ENCODE measurements at places on chromosomes 16 and 17.

GRCh38 chr17:41689497-41690299 is 1.0 kb downstream of the EIF1 start:
- no peak for DNase-seq

GRCh38 chr17:80254396-80255251 is 6.0 kb upstream of the RNF213 start:
- peak; percentile 66 for DNase-seq

- no peak for DNase-seq
These were observed 3.1 kb upstream of the SOX9 start for GRCh38 chr17:72117535-72118334.

DNA sequence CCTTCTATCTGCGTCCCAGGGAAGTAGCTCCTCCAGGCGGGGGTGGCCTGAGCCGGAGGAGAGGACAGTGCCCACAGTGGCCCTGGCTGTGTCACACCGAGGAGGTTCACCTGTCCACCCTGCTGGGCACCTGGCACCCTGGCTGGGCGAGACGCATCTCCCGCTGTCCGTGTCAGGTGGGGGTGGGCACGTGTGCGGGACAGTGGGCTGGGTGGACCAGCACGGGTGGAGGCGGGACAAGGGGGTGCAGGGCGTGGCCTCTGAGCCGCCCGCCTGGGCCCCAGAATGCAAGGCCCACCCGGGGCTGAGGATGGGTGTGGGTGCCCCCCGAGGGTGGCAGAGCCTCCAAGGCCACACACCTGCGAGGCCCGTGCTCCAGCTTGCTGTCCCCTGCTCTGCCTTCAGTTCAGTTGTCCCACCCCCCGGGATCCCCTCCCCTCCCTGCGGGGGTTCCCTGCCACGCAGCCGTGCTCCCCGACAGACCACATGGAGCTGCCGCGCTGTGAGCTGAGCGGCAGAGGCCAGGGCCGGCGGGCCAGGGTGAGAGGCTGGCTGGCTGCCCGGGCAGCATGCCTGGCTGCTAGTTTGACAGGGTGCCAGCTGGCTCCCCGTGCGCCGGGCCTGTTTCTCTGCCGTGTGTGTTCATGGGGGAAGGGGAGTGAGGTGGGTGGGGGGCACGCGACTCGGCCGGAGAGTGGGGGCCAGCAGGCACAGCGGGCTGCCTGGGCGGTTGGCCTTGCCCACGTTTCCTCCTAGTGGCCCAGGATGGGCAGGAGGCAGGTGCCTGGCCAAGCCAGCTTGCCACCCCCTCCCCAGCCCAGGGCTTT is 33.9 kb downstream of the BAHCC1 start:
- DNase-seq, result peak; percentile 53

All from GM04504 (cell line).